NCI-H2107 (cell line): ENCODE measurements at places on chromosomes 6 and 20.

DNA sequence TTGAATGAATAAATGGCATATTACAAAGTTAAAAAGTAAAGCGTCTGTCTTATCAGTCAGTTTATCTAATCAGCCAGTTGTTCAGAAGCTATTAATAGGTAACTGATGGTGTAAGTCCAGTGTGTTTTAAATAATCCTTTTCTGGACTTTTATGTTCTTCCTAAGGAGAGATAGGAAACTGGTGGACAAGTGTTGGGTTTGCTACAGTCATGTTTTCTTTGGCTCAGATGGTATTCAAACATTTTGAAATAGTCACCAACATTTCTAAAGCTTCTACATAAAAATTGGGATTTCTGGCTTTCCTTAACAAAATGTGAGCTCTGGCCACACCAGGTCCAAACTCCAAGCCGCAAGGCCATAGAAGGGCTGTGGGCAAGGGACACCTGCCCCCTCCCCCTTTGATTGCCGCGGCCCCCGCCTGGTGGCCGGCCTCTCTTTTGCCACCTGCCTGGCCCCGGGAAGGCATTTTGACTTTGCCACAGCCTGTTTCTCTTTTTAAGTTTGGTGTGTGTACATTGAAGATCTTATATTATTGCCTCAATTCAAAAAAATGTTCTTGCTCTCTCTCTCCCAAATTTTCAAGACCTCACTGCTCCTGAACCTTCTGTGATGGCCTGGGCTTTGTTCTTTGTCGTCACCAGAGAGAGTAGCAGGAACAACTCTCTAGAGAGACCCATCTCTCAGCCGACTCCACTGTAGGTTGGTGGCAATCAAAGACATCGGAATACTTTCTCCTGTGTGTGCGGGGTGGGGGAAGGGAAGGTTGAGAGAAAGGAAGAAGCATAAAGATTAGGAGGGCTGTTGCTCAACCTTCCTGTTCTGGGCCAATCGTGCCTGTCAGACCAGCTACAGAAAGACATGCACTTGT lies 84.0 kb upstream of the ZNF217 start:
- no peak for DNase-seq

GRCh38 chr6:76453270-76453669 lies 380.8 kb upstream of the IMPG1 start:
- no peak for DNase-seq

DNA sequence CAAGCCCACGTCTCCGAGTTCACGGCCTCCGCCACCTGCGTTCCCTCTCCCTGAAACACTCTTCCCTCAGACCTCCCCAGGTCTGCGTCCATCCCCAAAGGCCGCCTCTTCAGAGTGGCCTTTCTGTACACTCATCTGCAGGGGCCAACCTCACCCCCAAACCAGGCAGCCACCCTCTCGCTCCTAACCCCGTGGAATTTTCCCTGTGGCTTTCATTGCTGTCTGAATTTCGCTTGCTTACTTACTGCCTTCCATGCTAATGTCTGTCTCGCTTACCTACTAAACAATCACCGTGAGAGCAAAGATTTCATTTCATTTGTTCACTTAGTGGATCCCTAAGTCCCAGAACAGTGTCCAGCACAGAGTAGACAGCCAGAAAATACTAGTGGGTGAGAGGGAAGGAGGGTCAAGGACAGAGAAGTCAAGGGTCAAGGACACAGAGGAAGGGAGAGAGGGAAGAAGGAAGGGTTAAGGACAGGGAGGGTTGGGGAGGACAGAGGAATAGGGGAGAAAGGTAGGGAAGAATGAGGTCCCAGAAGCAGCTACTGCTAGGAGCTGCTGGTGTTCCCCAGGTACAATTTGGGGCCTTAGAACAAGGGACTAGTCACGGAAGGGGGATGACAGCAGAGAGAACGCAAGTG lies 114.7 kb downstream of the NFATC2 start:
- DNase-seq, result no peak

DNA sequence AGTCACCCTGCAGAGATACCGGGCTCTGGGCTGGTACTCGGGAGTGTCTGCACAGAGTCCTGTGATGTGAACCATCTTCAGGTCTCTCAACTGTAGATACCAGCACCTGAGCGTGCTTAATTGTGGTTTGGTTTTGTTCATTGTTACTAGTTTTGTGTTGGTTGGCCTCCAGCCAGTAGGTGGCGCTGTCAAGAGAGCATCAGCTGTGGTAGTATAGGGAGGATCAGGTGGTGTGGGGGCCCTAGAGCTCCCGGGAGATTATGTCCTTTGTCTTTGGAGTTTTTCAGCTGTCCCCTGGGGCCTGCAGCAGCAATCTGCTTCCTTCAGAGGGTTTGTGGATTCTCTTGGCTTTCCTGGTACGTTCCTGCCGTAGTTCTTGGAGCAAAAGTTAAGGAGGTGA lies 67.9 kb downstream of the CDYL start:
- no peak for DNase-seq

- DNase-seq, result no peak
Observed at GRCh38 chr20:53654932-53655624, 61.4 kb upstream of the ZNF217 start.

DNA sequence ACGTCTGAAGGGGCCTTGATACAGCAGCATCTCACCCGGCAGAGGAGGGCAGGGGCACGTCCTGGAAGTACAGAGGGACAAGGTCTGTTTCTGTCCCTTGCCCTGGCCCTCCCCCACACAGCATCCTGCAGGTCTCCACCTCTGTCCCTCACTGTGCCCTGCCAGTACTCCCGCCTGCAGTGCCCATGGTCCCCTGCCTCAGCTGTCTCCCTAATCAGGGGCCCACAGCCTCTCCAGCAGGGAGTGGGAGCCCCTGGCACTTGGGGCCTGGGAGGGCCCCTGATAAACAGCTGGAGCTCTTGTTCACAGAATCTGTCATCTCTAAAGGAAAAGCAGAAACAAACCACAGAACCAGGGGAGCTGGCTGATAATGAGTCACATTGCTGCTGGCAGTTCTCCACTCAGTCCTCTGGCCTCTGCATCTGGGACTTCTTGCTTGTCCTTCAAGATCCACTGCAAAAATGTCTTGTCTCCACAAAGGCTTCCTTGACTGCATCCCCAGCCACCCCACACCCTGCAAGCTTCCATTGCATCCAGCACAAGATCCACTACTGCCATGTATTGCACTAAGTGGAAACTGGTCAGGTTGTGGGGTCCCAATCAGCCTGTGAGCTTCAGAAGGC lies 33.2 kb upstream of the TAF8 start:
- DNase-seq, result no peak

- DNase-seq, result no peak
Observed at GRCh38 chr6:12266571-12266970, 23.6 kb upstream of the EDN1 start.

DNA sequence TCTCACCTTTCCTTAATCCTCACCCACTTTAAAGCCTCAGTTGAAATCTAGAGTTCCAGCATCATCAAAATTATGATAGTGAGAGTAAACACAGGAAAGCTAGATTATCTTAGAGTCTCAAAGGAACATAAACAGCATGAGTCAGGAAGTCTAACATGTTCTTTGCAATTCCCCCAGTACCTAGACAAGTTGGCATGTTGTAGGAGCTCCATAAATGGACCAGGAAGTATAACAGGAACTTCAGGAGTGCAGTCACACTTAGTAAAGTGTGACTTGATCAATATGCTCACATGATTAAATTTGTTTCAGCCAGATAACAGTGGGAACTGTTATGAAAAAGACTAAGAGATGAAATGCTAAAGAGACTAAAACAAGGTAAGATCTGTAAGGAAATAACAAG lies 834.4 kb downstream of the EYS start:
- DNase-seq, result no peak

DNA sequence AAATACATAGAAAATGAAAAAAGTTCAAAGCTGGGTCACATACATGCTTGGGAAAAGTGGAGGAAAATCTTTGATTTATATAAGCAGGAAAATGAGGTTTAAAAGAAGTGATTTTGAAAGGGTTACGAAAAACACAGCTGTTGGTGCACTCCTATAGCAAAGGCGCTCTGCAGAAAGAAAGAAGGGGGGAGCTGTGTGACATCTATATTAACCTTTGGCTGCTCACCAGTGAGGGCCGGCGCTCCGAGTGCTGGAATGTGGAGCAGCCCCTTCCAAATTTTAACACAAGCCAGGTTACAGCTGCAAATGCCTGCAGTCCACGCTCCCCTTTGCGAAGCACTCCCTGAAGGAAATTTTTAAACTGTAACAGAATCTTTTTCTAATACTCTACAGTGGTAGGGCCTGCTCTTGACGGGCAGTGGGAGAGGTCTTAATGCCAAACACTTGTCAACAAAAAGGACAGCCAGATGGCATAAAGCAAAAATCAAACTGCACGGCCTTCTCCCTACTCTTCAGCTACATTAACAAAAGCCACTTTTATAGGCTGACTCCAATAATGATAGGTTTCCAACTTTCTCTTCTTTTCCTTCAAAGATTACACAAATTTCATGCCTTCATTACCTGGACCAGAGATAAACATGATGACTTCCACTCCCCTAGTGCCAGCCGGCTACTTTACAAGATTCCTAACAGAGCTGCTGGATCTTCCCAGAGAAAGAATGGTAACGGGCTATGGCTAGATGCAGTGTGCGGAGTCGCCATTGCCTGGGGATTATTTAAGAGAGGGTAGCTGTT lies 4.8 kb downstream of the BMP7 start:
- DNase-seq, result no peak

- no peak for DNase-seq
Observed at GRCh38 chr6:170271771-170272314, 19.0 kb downstream of the DLL1 start.

DNA sequence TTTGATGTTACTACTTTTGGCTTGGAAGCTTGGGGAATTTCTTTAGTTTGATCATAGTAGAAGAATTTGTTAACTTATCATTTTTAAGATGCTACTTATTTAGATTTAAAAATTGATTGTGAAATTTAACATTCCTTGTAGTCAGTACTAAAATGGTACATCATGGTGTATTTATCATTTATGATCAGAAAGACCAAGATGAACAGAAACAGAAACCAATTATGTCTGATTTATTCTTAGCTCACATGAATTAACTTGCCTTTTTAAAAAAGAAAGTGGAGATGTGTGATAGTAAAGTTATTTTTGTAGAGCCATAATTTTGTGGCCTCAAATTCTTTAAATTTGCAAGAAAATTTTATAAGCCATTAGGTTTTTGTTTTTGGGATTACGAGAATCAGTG lies 77.6 kb downstream of the LIN28B start:
- DNase-seq, result no peak

- no peak for DNase-seq
Observed at GRCh38 chr6:29984992-29985391, 42.7 kb downstream of the HLA-A start.

DNA sequence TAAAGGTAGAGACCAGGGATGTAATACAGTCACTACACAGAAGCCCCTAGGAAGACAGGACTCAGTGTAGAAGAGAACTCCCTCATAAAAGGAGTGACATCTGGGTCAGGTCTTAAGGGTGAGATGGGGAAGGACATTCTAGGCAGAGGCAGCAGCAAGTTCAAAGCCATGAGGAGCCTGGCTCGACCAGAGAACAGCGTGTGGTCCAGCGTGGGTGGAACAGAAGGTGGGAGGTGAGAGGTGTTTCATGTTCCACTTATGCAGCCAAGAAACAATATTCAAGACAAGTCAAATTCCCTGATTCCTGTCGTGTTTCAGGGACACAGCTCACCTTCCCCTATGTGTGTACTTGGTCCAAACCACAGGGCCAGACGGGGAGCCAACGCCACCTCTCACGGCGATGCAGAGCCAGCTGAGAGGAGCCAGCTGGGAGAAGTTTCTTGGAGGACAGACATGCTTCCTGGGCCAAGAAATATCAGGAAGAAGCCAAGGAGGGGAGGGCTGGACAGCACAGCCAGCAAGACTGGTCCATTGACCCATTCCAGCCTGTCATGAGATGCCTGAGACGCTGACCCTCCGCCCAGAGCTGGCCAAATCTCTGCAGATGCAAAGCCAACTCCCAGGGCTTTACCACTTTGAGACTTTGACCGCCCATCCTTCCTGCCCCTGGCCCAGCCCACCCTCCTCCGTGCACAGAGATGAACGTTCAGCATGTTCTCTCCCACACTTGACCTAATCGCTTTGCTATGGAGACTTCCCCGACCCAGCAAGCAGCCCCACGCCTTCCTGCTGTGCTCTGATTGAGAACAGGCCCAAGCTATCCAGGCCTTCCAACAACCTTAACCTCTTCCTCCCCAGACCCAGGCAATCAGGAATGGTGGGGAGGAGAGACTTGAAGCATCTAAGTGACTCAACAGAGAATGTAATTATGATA lies 113.8 kb downstream of the PRND start:
- DNase-seq, result no peak

- DNase-seq, result no peak
Observed at GRCh38 chr6:18330548-18331081, 56.5 kb upstream of the RNF144B start.
